ENCODE measurements at places on chromosomes 7 and 10. TPM values are rescaled to one million over a fixed set of nuclear protein-coding genes. Genes with fewer than 3 reads are reported as not detected.

DNA sequence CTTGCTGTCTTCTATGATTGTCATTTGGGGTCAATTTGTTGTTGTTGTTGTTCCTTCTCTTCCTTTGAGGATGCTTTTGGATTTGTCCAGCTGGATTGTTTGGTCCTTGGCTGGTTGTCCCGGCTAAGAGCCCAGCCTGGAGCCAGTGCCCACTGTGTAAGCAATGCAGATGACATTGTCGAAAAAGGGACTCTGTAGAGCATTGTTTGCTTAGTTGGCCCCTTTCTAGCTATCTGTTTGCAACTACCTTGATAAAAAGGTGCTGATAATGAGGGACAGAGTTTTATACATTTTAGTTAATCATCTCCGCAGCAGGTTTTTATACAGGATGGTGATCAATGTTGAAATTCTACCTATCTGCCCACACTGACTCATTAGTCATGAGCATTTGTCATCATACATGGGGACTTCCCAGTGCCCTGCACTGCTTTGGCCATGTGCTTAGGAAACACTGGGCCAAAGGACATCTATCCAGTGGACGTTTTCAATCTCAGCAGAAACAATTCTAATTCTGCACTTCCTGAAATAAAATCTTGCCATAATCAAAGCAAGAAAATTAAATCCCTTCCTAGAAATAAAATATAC is 311.9 kb downstream of the GRM8 start:
- H3K4me3 ChIP-seq, result no peak overlapping the region
- DNase-seq, result no peak
- H3K27me3 ChIP-seq, result no peaks in the 10 kb centered on the region
- no peak overlapping the region for H3K27ac ChIP-seq
- H3K4me1 ChIP-seq, result no peaks in the 10 kb centered on the region

- no peak for DNase-seq
- no peaks in the 10 kb centered on the region for H3K36me3 ChIP-seq
- no peaks in the 10 kb centered on the region for H3K27me3 ChIP-seq
- H3K4me1 ChIP-seq, result no peaks in the 10 kb centered on the region
- no peak overlapping the region for H3K4me3 ChIP-seq
- H3K27ac ChIP-seq, result no peak overlapping the region
Observed at GRCh38 chr10:7333961-7334641, 76.7 kb downstream of the SFMBT2 start.

GRCh38 chr10:101780187-101780817 is 2.9 kb downstream of the NPM3 start:
- H3K36me3 ChIP-seq, result peaks cover 10% of the 10 kb centered on the region
- H3K27me3 ChIP-seq, result peaks cover 1% of the 10 kb centered on the region
- DNase-seq, result no peak
- H3K27ac ChIP-seq, result no peak overlapping the region
- H3K4me1 ChIP-seq, result peaks cover 8% of the 10 kb centered on the region
- peak overlapping the region; percentile 54 for H3K4me3 ChIP-seq

The GOLGA7B gene
- not detected for total RNA-seq

The PRKCQ gene
- total RNA-seq, result not detected

The DPP6 gene
- total RNA-seq, result not detected

DNA sequence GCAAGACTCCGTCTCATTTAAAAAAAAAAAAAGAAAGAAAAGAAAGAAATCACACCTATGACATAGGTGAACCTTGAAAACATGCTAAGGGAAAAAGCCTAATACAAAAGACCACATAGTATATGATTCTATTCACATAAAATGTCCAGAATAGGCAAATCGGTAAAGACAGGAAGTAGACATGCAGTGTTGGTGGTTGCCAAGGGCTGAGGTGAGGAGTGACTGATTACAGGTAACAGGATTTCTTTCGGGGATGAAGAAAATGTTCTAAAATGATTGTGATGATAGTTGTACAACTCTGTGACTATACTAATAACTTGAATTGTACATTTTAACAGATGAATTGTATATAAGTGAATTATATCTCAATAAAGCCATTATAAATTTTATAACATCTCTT is 3.3 kb downstream of the XPNPEP1 start:
- H3K27ac ChIP-seq, result no peak overlapping the region
- no peaks in the 10 kb centered on the region for H3K27me3 ChIP-seq
- H3K36me3 ChIP-seq, result no peaks in the 10 kb centered on the region
- H3K4me1 ChIP-seq, result peaks cover 13% of the 10 kb centered on the region
- no peak overlapping the region for H3K4me3 ChIP-seq
- no peak for DNase-seq

The TM9SF3 gene
- 175 TPM for total RNA-seq

GRCh38 chr7:86706406-86706805 is 62.7 kb downstream of the GRM3 start:
- H3K4me1 ChIP-seq, result no peaks in the 10 kb centered on the region
- H3K27me3 ChIP-seq, result no peaks in the 10 kb centered on the region
- no peak overlapping the region for H3K4me3 ChIP-seq
- H3K27ac ChIP-seq, result no peak overlapping the region
- DNase-seq, result no peak

The TMEM254 gene
- total RNA-seq, result 14.4 TPM

The CNNM1 gene
- total RNA-seq, result 1.6 TPM

- no peaks in the 10 kb centered on the region for H3K36me3 ChIP-seq
- no peak overlapping the region for H3K27ac ChIP-seq
- H3K27me3 ChIP-seq, result no peaks in the 10 kb centered on the region
- H3K4me3 ChIP-seq, result no peak overlapping the region
- no peaks in the 10 kb centered on the region for H3K4me1 ChIP-seq
Observed at GRCh38 chr7:91609525-91609924, 271.0 kb downstream of the MTERF1 start.

DNA sequence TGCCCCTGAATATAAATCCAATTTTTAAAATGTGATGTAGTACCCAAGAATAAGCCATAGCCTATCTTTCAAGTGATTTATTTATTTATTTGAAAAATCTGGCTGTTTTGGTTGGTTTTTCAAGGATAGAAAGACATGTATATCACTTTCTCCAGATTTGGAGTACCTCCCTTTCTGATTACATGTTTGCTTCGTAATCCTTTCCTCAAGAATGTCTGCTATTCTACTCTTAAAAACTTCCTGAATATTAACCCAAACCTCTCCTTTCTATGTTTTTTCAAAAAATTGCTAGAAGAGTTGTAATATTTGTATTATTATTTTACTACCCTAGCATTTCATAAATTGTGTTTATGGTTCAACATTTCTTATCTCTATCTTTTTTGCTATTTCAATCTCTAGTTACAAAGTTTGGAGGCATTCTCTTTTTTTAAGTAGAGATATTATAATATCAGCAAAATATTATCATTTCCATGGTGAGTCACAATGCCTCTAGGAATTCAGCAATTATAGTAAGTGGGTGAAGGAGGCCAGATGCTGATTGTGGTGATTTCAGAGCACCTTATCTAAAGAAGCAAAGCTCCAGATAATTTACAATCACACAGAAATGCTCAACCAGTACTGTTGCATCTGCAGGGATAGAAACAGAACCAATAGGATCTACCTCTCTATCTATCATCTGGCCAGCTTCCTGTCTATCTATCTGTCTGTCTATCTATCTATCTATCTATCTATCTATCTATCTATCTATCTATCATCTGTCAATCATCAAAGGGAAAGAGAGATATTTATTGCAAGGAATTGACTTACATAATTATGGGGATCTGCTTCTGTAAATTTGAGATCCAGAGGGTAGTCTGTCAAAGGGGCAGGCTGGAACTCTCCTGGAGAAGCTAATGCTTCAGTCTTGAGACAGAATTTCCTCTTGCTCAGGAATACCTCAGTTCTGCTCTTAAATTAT is 412.5 kb upstream of the SEMA3C start:
- H3K36me3 ChIP-seq, result no peaks in the 10 kb centered on the region
- H3K4me1 ChIP-seq, result peaks cover 40% of the 10 kb centered on the region
- no peak overlapping the region for H3K27ac ChIP-seq
- peak; percentile 17 for DNase-seq

- H3K27me3 ChIP-seq, result peaks cover 5% of the 10 kb centered on the region
- DNase-seq, result no peak
- no peak overlapping the region for H3K4me3 ChIP-seq
- no peak overlapping the region for H3K27ac ChIP-seq
Observed at GRCh38 chr10:113753020-113753692, 1.7 kb downstream of the PLEKHS1 start.

DNA sequence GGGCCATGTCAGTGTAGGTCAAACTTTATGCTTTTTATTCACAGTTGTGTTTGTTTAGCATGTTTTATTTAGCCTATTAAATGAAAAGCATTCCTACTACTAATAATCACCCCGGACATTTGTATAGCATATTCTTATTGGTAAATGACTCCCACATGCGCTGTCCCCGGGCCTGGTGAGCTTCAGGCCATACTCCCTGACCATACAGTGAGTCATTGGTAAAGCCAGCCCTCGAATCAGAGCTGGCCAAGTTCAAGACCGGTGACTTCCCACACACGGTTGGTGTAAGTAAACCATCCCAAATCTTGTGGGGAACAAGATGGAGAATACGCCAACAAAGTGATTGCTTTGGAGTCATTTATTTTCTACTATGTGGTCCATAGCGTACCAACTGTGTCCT is 238.7 kb upstream of the TCF7L2 start:
- no peak overlapping the region for H3K27ac ChIP-seq
- no peaks in the 10 kb centered on the region for H3K36me3 ChIP-seq
- no peaks in the 10 kb centered on the region for H3K27me3 ChIP-seq
- H3K4me3 ChIP-seq, result no peak overlapping the region
- H3K4me1 ChIP-seq, result no peaks in the 10 kb centered on the region

The SPDYE5 gene
- total RNA-seq, result not detected

DNA sequence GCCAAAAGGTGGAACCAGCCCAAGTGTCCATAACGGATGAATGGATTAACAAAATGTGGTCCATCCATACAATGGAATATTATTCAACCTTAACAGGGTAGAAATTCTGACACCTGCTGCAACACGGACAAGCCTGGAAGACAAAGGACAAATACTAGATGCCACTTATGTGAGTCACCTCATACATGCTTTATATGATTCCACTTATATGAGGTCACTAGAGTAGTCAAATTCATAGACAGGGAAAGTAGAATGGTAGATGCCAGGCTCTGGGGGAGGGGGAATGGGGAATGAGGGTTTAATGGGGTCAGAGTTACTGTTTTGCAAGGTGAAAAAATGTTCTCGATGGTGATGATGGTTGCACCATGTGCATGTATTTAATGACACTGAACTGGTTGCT is 34.0 kb upstream of the CYTH3 start:
- peak; percentile 75 for DNase-seq
- no peak overlapping the region for H3K27ac ChIP-seq
- no peaks in the 10 kb centered on the region for H3K27me3 ChIP-seq
- peaks cover 23% of the 10 kb centered on the region for H3K4me1 ChIP-seq

The TFEC gene
- 0.51 TPM for total RNA-seq

The WDR11 gene
- total RNA-seq, result 61.8 TPM

GRCh38 chr10:123442901-123443300 is 223.3 kb upstream of the GPR26 start:
- no peak for DNase-seq
- H3K27me3 ChIP-seq, result no peaks in the 10 kb centered on the region
- no peak overlapping the region for H3K27ac ChIP-seq
- H3K36me3 ChIP-seq, result no peaks in the 10 kb centered on the region
- H3K4me1 ChIP-seq, result no peaks in the 10 kb centered on the region

GRCh38 chr7:110317541-110318265 is 773.2 kb upstream of the LRRN3 start:
- H3K4me1 ChIP-seq, result no peaks in the 10 kb centered on the region
- no peak for DNase-seq
- H3K36me3 ChIP-seq, result no peaks in the 10 kb centered on the region
- no peak overlapping the region for H3K27ac ChIP-seq

DNA sequence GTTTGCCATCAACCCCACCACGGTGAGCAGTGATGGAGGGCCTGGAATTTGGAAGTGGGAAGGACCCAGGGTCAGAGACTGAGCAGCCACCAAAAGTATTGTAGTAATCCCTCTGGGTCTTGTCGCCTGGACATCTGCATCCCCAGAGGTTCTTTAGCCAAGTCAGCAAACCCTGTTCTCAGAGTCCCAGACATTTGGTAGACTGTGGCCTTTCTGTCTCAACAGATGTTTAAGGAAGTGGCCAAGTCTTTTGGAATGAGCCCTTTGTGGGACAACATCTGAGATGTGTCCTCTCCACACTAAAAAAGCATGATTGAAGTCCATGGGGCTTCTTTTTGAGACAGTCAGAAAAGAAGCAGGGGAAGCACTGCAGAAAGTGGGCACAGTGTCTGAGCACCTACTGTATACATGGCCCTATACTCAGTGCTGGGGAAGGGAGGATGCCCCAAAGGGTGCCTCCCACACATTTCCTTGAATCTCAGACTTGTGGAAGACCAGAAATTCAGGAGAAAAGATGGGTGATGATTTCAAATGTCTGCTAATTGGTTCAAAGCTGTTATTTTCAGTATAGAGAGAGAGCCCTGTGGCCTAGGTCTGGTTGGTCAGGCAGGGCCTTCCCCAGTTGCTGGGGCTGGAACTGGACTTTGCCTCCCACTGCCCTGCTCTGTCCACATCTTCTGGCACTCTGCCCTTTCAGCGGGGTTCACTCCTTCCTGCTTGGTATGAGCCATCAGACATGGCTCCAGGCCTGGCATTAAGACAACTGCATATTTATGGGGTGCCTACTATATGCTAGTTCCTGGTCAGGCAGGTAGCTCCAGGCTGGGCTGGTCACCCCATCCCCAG is 26.5 kb upstream of the VSIR start:
- no peaks in the 10 kb centered on the region for H3K4me1 ChIP-seq
- H3K27ac ChIP-seq, result no peak overlapping the region
- H3K4me3 ChIP-seq, result no peak overlapping the region

GRCh38 chr10:53487019-53487983 is 714.7 kb upstream of the MBL2 start:
- H3K27ac ChIP-seq, result no peak overlapping the region
- DNase-seq, result no peak
- no peaks in the 10 kb centered on the region for H3K27me3 ChIP-seq
- no peaks in the 10 kb centered on the region for H3K4me1 ChIP-seq
- no peak overlapping the region for H3K4me3 ChIP-seq
- H3K36me3 ChIP-seq, result no peaks in the 10 kb centered on the region

DNA sequence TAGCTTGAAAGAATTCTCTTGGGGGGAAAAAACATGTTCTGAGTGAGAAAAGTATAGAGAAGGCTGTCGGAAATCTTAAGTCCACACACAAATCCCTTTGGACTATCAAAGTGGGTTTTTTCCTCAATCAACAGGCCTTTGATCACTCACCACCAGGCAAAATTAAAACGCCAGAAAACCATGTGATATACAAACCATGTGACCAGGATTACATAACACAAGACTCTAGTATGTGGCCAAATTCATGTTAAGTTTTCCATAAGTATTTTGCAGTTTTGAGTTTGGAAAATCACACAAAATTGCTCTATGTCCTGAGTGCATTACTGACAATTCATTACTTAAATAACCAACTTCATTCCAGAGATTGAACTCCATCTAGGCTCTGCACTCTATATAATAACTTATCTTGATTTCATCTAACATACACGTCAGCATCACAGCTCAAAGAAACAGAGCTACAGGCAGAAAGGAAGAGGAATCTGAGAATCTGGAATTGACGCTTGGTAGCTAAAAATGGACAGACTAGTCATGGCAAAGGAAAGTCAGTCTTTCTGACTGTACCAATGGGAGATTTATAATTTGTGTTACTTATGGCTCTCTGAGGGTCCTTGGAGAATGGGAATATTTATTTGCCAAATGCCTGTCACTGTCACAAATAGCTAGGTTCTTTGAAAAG is 383.5 kb downstream of the SFMBT2 start:
- H3K4me1 ChIP-seq, result peaks cover 6% of the 10 kb centered on the region
- no peaks in the 10 kb centered on the region for H3K36me3 ChIP-seq

All from GM23248 (cell line).